ENCODE measurements at places on chromosomes 5 and 9. TPM values are rescaled to one million over a fixed set of nuclear protein-coding genes. Genes with fewer than 3 reads are reported as not detected.

GRCh38 chr5:75869891-75870290 lies 152.7 kb upstream of the POC5 start:
- DNase-seq = no peak
- H3K4me1 ChIP-seq = no peaks in the 10 kb centered on the region
- H3K27ac ChIP-seq = no peak overlapping the region
- H3K36me3 ChIP-seq = no peaks in the 10 kb centered on the region
- H3K4me3 ChIP-seq = no peak overlapping the region

KLHL3 gene
- polyA plus RNA-seq = 0.79 TPM

ZNF462 gene
- 6.1 TPM for polyA plus RNA-seq

DNA sequence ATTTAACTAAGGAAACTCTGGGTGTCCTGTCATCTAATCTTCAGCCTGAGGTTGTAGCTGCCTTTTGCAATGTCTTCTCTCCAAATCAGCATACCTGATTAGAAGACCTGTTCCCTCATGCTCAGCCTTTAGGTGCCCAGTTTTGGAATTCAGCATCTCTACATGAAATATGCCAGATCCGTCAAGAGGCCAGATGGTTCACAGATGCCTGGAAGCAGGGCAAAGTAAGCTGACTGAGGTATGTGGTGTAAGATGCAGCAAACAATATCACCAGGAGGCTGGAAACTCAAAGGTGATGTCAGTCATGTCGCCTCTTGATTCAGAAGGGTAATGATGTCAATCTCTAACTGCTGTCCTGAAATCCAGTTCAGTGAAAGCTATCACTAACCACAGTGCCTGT lies 324.4 kb downstream of the PRELID2 start:
- no peak overlapping the region for H3K4me3 ChIP-seq
- H3K27ac ChIP-seq = no peak overlapping the region
- no peaks in the 10 kb centered on the region for H3K27me3 ChIP-seq
- H3K36me3 ChIP-seq = no peaks in the 10 kb centered on the region
- H3K4me1 ChIP-seq = no peaks in the 10 kb centered on the region
- no peak for DNase-seq

GRCh38 chr9:89963280-89963679 lies 358.5 kb downstream of the GADD45G start:
- H3K27me3 ChIP-seq = no peaks in the 10 kb centered on the region
- H3K4me3 ChIP-seq = no peak overlapping the region
- H3K27ac ChIP-seq = no peak overlapping the region
- no peaks in the 10 kb centered on the region for H3K36me3 ChIP-seq

ADGRV1 gene
- polyA plus RNA-seq = 0.05 TPM

KCTD16 gene
- polyA plus RNA-seq = 0.01 TPM

DNA sequence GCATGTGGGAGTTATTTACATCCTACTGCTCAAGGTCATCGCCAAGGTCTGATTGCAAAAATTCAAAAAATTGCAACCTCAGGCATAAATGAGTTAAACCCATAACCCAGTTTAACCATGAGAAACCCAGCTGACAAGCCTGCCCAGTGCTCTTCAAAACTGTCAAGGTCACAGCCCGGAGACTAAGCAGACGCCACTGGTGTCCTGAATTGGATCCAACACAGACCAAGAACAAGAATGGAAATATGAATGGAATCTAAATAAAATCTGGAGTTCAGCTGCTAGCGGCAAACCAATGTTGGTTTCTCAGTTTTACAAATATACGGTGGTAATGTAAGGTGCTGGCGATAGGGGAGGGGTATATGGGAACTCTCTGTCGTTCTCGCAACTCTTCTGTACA lies 201.5 kb upstream of the MVB12B start:
- H3K4me1 ChIP-seq = no peaks in the 10 kb centered on the region
- H3K27ac ChIP-seq = no peak overlapping the region
- no peaks in the 10 kb centered on the region for H3K27me3 ChIP-seq
- H3K4me3 ChIP-seq = no peak overlapping the region
- no peak for DNase-seq

- H3K27ac ChIP-seq = no peak overlapping the region
- H3K4me3 ChIP-seq = no peak overlapping the region
- DNase-seq = no peak
- no peaks in the 10 kb centered on the region for H3K36me3 ChIP-seq
Observed at GRCh38 chr5:60209146-60209840, 315.8 kb upstream of the PDE4D start.

- H3K27me3 ChIP-seq = no peaks in the 10 kb centered on the region
- no peak overlapping the region for H3K27ac ChIP-seq
- no peaks in the 10 kb centered on the region for H3K4me1 ChIP-seq
- DNase-seq = no peak
- no peaks in the 10 kb centered on the region for H3K36me3 ChIP-seq
- no peak overlapping the region for H3K4me3 ChIP-seq
Observed at GRCh38 chr5:125134216-125135081, 388.0 kb upstream of the ZNF608 start.

SMIM33 gene
- polyA plus RNA-seq = not detected

DNA sequence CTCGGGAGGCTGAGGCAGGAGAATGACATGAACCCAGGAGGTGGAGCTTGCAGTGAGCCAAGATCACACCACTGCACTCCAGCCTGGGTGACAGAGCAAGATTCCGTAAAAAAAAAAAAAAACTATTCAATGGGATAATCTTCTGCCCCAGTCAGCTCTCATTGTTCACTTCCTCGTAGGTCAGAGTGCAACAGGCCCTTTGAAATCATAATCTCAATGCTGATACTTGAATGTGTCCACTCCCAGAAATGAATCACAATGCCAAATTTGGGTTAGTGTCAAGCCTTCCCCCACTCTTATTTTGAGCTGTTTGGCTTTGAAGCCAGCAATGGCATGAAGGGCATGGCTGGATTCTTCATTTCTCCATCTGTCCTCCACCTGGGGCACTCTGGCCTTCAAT lies 610.3 kb upstream of the KLF4 start:
- H3K27ac ChIP-seq = no peak overlapping the region
- no peaks in the 10 kb centered on the region for H3K27me3 ChIP-seq
- no peak overlapping the region for H3K4me3 ChIP-seq
- no peak for DNase-seq
- H3K4me1 ChIP-seq = no peaks in the 10 kb centered on the region
- H3K36me3 ChIP-seq = no peaks in the 10 kb centered on the region

DNA sequence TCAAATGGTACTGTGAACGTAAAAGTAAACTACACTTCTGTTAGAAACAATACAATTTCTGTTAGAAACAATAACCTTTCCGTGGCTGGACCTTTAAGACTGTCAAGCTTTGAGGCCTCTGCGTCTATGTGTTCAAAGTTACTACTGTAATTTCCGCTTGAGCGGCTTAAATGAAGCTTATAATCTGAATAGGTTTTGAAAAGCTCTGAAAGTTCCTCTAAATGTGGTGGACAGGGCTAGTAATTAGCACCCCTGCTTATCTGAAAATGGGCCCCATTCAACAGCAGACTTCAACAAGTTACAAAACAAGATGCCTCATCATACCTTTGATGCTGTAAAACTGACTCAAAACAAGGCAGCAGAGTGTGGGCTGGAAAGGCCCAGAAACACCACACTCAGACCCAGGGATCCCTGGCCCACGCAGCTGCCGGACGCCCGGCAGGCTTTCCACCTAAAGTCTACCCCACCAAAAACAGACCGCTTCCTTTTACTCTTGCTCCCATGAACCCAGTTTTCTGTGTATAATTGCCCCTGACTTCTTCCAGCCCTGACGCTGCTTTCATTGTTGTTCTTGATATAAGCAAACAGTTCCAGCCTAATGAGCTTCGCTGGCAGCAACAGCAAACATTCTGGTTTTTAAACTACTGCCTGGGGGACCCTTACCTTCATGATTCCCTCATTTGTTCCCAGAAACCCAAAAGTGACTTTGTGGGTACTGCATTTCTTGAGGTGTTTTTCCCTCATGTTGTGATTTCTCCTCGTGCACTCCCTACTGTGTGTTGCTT lies 66.7 kb downstream of the TLE1 start:
- H3K27me3 ChIP-seq = no peaks in the 10 kb centered on the region
- H3K36me3 ChIP-seq = peaks cover 11% of the 10 kb centered on the region
- H3K4me1 ChIP-seq = peaks cover 14% of the 10 kb centered on the region
- DNase-seq = no peak
- no peak overlapping the region for H3K27ac ChIP-seq

MED10 gene
- 80.5 TPM for polyA plus RNA-seq

ZNF618 gene
- 0.40 TPM for polyA plus RNA-seq

DNA sequence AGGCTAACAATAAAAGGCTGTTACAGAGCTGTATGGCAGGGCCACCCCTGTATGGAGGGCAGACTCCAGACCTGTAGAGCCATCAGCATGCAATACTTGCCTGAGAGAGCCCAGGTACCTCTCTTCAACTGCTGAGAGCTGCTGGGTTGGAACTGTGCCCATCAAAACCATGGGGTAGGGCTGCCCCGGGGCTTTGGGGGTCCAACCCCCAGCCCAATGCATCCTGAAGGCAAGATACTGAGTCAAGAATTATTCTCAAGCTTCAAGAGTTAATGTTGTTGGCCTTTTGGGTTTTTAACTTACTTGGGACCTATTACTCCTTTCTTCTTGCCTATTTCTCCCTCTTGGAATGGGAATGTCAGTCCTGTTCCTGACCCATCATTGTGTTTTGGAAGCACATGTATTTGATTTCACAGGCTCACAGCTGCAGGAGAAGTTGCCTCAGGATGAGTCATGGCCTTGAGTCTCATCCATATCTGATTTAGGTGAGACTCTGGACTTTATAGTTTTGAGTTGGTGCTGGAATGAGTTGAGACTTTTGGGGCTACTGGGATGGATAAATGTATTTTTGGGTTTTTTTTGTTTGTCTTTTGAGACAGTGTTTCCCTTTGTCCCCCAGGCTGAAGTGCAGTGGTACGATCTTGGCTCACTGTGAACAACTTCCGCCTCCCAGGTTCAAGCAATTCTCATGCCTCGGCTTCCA lies 21.0 kb upstream of the CDK7 start:
- H3K4me1 ChIP-seq = peaks cover 7% of the 10 kb centered on the region
- no peak overlapping the region for H3K4me3 ChIP-seq
- H3K36me3 ChIP-seq = no peaks in the 10 kb centered on the region
- DNase-seq = no peak
- no peaks in the 10 kb centered on the region for H3K27me3 ChIP-seq

ACOT12 gene
- not detected for polyA plus RNA-seq

GRCh38 chr5:169157064-169157463 lies 143.9 kb downstream of the SLIT3 start:
- H3K36me3 ChIP-seq = no peaks in the 10 kb centered on the region
- H3K27me3 ChIP-seq = no peaks in the 10 kb centered on the region

PNPLA7 gene
- 3.9 TPM for polyA plus RNA-seq

GRCh38 chr5:125281667-125282066 lies 535.2 kb upstream of the ZNF608 start:
- H3K4me1 ChIP-seq = no peaks in the 10 kb centered on the region
- no peak overlapping the region for H3K27ac ChIP-seq
- H3K36me3 ChIP-seq = no peaks in the 10 kb centered on the region
- DNase-seq = no peak
- H3K4me3 ChIP-seq = no peak overlapping the region

DNA sequence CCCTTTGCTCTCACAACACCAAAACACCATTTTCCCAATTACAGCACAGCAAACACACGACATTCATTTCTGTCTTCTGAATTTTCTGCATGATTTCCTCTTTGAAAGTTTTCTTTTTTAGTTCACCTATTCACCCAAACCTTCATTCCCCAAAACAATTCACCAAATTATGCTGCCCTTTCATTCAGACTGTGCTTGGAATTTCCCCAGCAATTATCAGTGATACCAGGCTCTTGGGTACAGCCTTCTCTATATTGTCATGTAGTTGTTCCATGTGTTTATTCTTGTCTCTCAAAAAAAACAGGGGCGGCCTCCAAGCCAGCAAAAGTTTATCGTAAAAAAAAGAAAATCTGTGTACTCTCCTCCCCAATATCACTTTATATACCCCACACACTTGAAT lies 9.0 kb upstream of the LIX1 start:
- H3K27me3 ChIP-seq = no peaks in the 10 kb centered on the region
- H3K4me1 ChIP-seq = no peaks in the 10 kb centered on the region
- no peaks in the 10 kb centered on the region for H3K36me3 ChIP-seq
- DNase-seq = no peak

DNA sequence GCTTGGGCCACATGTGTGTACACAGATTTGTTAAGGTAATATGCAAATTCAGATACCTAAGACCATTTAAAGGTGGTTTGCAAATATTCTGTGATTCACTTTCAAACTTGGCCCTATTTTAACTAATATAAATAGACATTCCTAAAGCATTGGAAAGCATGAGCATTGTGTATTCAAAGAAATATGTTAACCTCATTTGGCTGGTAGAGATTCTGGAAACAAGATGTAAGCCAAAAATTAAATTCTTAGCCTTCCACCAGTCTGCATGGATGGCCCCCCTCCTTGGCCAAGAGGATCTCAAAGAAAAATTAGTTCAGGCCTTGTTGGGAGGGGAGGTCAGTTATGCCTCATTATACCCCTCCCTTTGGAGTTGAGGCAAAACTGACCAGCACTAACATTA lies 38.7 kb upstream of the C6 start:
- no peak for DNase-seq
- no peaks in the 10 kb centered on the region for H3K4me1 ChIP-seq
- no peak overlapping the region for H3K27ac ChIP-seq
- no peaks in the 10 kb centered on the region for H3K27me3 ChIP-seq
- no peaks in the 10 kb centered on the region for H3K36me3 ChIP-seq
- H3K4me3 ChIP-seq = no peak overlapping the region

SCGB3A2 gene
- not detected for polyA plus RNA-seq

DNA sequence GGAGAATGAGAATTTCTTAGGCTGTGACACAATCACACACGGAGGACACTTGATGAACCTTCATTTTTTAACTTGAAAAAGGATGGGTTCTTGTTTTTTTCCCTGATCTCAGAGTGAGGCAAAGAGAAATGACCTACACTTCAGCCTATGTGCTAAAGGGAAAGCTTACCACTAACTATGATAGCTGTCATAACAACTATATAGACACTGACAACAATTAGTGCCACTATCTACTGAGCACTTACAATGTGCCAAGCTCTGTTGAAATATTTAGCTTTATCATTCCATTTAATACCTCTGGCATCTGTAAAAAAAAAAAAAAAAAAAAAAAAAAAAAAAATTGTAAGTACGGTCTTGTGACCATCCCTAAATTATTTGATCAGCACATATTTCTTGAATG lies 135.9 kb upstream of the WWC1 start:
- no peaks in the 10 kb centered on the region for H3K36me3 ChIP-seq
- no peak for DNase-seq
- H3K27ac ChIP-seq = no peak overlapping the region

DNA sequence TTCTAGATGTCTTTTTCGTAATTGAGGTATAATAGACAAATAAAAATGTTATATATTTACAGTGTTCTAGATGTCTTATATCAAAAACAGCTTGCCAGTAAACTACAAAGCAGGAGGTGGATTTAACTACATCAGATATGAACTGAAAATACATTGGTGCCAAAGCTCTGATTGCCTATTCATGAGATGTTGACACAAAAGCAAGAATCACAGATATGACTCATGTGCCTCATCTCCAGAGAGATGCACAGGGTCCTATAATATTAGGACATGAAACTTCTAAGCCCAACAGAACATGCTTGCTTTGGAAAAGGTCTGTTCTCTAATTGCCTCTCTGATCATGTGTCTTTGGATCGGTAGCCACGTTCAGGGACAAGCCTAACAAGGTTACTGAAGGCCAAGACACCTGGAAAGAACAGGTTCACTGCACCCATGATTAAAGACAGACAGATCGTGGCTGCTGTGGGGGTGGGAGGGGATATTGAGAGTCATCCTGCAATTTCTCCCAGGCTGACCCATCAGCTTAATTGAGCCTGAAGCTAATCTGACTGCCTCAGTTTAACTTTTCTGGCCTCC lies 16.8 kb downstream of the ABCA1 start:
- DNase-seq = no peak
- H3K36me3 ChIP-seq = no peaks in the 10 kb centered on the region
- H3K4me1 ChIP-seq = peaks cover 90% of the 10 kb centered on the region
- H3K4me3 ChIP-seq = no peak overlapping the region
